Endothelial cell of umbilical vein (primary cell): ENCODE measurements at places on chromosomes 6 and 20.

DNA sequence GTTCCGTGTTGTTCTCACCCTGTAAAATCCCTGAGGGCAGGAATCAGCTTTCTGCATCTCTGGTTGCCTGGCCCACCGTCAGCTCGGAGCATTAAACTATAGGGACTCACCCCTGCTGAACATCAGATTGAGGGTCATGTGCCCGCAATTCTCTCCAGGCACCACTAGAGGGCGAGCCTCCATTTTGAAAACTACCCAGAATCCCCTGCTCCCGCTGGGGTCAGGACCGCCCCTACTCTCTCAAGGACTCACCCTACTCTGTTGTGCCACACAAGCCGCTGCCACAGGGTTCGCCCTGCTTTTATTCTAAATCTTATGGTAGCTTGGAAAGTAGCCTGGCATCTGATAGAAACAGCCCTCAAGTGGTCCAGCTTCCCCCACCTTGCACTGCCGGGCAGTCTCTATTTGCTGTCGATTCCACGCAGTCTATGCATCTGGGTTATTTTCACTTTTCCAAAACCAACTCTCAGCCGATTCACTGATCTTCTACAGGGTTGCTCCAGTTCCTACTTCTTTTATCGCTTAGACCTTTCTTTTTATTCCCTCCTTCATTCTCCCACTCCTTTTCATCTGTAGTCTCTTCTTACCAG, 244.1 kb upstream of the QKI start:
- peak; percentile 14 for DNase-seq

DNA sequence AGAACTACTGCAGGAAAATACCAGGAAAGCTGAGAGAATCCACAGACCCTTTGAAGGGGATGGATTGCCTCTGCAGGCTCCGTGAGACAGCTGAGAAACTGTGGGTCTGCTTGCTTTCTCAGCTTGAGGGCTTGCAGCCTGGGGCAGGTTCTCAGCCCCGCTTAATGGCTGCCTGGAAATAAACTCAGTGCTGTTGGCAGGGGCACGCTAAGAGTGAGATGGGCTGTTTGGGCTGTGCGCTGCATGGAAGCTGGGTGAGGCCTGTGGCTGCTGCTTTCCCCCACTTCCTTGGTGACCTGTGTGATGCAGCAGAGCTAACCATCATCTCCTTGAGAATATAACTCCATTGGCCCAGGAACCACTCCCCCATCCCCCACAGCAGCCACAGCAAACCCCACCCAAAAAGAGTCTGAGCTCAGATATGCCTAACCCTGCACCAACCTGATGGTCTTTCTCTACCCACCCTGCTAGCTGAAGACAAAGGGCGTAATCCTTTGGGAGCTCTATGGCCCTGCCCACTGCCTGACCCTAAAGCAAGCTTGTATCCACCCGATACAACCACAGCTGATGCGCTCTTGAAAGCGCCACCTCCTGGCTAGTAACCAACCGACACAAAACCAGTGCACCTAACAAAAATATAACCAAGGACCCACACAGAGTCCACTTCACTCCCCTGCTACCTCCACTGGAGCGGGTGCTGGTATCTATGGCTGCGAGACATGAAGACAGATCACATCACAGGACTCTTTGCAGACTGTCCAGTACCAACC, 800.6 kb upstream of the MAP3K7 start:
- DNase-seq = no peak

DNA sequence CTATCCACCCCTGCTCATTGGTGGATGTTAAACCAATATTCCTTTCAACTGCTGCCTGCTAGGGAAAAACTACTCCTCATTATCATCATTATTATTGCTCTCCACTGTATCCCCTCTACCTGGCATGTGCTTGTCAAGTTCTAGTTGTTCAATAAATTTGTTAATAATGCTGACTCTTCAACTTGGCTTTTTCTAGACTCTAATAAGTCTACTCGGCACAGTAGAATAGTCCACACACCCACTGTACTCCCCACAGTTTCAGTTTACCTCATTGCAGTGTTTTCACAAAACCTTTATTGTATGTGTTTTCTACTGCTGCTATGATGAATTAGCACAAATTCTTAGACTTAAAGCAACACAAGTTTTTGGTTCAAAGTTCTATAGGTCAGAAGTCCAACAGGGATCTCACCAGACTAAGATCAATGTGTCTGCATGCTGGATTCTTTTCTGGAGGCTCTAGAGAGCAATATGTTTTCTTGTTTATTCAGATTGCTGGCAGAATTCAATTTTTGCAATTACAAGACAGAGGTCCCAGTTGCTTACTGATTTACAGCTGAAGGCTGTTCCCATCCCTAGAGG, 13.1 kb downstream of the BTN3A1 start:
- no peak for DNase-seq

- no peak for DNase-seq
These were observed 25.8 kb downstream of the EPB41L1 start for GRCh38 chr20:36180323-36180722.

GRCh38 chr6:10395171-10395703, 19.6 kb downstream of the TFAP2A start:
- DNase-seq = no peak

- DNase-seq = peak; percentile 80
These were observed 278.8 kb upstream of the RUNX2 start for GRCh38 chr6:45049188-45049843.

GRCh38 chr6:168415993-168416530, 24.9 kb upstream of the SMOC2 start:
- DNase-seq = no peak

- no peak for DNase-seq
These were observed 118.8 kb upstream of the NRN1 start for GRCh38 chr6:6125495-6125894.

GRCh38 chr6:133254552-133255228, 13.5 kb downstream of the EYA4 start:
- no peak for DNase-seq

DNA sequence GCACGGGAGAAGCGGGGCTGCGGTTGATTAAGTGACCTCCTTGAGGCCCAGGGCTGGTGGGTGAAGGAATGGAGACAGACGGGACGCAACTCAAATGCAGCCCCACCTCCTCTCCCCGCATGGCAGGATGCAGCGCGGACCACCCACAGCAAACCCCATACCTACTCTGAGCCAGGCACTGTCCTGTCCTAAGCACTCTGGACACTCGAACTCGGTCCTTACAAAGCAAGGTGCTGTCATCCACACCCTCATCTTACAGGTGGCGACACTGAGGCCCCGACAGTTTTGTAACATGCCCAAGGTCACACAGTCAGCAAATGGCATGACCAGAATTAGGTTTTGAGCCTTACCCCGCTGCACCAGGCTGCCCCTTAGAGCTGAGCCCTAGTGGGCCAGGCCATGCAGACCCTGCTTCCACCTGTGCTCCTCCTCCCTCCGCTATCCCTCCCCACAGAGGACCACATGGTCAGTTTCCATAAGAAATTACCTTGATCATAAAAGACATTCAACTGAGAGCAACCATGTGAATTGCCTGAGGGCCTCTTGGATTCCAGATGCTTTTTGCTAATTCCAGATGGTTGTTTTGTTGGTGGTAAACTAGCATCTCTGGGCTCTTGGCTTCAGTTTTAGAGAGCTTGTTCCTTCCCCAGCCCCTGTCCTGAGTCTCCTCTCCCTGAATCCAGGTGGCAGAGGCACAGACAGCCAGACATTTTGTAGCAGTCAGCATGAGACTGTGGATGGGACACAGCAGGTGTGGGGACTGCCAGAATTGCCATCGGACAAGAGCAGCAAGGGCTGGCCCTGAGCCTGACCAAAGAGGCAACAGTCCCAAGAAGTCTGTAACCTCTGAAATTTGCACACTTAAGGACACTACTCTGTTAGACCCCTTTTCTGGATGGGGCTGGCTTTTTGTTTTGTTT, 171.9 kb upstream of the PMEPA1 start:
- DNase-seq = no peak

GRCh38 chr20:35167787-35168186, 4.1 kb upstream of the PROCR start:
- no peak for DNase-seq

- no peak for DNase-seq
These were observed 73.6 kb downstream of the SPTLC3 start for GRCh38 chr20:13082378-13082777.
